ENCODE measurements at places on chromosomes 7 and 10.

GRCh38 chr7:101533103-101533465 is 96.0 kb downstream of the MYL10 start:
- no peak for DNase-seq

DNA sequence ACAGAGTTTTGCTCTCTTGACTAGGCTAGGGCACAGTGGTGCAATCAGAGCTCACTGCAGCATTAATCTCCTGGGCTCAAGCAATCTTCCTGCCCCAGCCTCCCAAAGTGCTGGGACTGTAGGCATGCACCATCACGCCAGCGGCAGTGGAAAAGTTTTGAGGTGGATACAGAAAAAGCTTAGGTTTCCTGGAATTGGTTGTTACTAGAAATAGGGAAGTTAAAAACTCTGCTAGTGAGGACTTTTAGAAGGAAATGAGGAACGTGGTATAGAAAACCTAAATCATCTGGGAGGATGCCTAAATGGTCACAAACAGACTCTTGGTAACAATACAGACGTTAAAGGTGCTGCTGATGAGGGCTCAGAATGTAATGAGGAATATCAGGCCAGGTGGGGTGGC is 10.9 kb upstream of the SNX8 start:
- DNase-seq = peak; percentile 46

DNA sequence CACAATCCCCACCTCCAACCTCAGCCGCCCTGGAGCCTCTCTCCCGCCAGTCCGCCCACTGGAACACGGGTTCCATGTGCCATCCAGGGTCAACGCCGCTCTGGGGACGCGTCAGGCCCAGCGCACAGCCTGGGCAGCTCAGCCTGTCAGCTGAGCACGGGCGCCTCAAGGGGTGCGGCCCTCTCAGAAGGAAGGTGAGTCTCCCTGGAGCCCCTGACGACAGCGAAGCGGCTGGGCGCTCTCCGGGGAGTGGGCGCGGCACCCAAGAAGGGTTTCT is 1.2 kb upstream of the SLC18A3 start:
- no peak for DNase-seq

- no peak for DNase-seq
These were observed 69.7 kb upstream of the STK17A start for GRCh38 chr7:43513251-43513650.

DNA sequence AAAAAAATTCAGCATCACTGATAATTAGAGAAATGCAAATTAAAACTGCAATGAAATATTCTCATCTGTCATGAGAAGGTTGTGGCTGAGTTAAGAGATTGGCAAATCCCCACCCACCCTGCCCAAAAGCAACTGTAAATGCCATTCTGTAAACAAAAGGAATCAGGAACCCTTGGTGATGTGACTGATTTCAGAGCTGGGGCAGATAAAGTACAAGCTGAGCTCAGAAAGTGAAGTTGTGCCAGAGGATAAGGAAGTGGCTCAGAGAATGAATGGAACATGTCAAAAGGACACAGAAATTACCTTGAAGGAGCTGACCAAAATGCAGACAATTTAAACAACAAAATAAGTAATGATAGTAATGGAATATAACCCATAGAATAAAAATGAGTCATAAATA is 32.7 kb upstream of the ARMS2 start:
- no peak for DNase-seq

DNA sequence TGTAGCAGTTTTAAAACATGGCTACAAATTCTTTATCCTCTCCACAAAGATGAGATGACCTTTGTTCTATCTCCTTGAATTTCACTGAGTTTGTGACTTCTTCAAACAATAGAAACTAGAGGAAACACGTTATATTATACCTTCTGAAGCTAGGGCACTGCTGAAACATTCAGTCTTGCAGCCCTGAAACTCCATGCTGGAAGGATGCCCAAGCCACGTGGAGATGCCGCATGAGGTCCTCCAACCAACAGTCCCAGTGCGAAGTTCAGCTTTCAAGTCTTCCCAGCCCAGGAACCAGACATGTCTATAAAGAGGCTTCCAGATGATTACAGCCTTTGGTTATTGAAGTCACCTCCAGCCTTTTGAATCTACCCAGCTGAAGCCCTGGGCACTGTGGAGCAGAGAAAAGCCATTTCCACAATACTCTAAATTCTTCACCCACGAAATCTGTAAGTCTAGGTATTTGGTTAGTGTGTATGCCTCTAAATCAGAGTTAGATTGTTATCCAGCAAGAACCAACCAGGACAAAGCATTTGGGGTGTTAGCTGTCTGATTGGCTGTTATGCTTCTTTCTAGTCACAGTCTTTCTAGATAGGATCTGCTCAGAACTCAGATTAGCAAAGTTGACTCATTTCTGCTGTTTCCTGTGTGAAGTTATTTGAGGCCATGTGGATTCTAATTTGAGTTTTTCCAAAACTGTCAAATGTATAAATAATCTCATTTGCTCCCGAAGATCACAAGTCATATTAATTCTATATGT is 186.5 kb upstream of the TMEM72 start:
- DNase-seq = no peak

GRCh38 chr10:21300551-21300950 is 224.9 kb downstream of the SKIDA1 start:
- no peak for DNase-seq

DNA sequence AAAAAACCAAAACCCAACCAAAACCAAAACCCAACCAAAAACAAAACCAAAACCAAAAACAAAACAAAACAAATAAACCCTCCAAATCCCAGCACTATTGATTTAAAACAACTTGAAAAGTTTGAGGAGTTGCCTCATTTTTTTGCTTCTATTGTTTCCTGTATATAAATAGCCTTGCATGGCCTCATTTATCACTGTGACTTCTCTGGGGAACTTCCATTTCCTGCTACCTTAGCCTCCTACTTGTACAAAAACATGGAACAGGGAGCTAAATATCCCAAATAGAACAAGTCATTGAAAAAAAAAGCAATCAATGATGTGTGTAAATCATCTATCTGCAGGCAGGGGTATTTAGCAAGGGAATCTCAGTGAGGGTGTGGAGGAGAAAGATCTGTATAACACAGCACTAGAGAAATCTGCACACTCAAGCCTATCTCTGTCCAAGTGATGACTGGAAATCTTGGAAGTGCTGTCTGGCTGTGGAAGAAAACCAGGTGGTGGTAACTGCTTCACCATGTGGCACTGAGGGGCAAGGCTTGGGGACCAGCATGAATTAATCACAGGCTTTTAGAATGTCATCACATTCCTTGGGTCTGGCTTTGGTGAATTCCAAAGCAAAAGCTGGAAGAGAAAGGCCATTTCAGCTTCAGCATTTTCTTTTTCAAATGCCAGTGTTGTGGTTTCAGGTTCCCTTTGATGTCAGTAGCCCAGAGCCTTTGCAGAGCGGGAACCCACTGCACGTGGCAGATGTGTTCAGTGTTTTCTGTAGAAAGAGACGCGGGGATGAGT is 349.5 kb upstream of the ZNF32 start:
- no peak for DNase-seq

GRCh38 chr10:91702620-91703019 is 69.7 kb upstream of the PPP1R3C start:
- DNase-seq = peak; percentile 1

DNA sequence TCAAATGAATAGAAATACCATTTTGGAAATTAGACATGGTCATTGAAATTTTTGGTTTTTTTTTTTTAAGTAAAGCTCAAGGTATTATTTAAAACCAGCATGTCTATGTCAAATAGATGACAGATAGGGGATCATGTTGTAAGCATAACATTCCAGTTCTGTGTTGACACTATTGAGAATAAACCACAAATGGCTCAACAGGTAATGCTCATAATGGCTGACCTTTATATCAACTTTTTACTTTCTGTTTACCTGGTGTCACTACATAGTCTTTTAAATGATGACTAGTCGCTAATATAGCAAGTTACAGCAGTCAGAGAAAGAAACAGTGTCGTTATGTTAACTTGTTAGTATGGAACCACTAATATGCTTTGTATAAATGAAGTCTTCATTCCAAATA is 616.0 kb downstream of the GATA3 start:
- DNase-seq = no peak

GRCh38 chr10:87931836-87932230 is 68.4 kb downstream of the PTEN start:
- DNase-seq = no peak

GRCh38 chr10:72330069-72330426 is 24.7 kb downstream of the DNAJB12 start:
- DNase-seq = no peak

DNA sequence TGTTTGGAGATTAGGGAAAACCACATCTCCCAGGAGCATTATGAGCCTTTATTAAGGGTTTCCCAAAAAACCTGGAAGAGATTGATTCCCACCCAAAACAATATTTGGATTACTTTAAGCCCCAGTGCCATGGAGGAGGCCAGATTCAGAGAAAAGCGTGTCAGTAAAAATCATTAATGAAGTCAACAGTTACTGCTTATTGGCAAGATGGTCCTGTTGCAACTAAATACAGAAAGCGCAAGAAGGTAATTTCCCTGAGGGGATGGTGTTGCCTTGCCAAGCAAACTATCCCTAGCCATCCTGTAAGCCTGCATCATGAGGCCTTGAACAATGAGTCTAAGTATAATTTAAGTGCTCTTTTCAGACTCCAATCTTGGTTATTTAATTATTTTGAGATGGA is 156.6 kb downstream of the SPAG6 start:
- no peak for DNase-seq

DNA sequence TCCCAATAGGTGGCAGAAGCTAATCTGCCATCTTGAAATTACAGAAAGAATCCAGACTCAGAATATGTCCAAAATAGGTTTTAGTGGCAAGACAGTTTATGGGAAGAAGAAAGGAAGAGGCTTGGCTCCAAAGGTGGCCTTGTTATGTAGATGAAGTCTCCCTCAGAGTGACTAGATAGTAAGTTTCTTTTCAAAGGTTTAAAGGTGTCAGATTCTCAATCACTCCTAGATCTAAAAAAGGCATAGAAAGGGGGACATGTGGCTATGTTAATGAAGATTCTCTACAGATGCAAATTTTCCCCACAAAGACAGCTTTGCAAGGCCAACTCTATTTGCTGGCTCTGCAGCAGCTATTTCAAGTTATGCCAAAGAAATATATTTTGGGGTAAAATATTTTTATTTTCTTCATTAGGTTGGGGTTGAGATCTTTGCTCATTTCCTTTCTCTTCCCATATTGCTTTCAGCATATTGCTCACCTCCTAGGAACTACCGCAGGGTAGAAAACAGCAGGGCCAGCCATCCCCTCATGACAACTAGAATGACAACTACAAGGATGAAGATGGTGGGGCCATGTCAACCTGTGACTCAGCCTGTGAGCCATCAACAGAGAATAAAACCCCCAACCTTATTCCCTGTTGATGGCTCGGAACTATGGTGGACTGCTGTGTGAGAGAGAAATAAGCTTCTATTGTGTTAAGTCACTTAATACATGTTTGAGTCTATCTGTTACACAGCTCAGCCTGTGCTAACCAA is 274.0 kb upstream of the GALNT17 start:
- no peak for DNase-seq

DNA sequence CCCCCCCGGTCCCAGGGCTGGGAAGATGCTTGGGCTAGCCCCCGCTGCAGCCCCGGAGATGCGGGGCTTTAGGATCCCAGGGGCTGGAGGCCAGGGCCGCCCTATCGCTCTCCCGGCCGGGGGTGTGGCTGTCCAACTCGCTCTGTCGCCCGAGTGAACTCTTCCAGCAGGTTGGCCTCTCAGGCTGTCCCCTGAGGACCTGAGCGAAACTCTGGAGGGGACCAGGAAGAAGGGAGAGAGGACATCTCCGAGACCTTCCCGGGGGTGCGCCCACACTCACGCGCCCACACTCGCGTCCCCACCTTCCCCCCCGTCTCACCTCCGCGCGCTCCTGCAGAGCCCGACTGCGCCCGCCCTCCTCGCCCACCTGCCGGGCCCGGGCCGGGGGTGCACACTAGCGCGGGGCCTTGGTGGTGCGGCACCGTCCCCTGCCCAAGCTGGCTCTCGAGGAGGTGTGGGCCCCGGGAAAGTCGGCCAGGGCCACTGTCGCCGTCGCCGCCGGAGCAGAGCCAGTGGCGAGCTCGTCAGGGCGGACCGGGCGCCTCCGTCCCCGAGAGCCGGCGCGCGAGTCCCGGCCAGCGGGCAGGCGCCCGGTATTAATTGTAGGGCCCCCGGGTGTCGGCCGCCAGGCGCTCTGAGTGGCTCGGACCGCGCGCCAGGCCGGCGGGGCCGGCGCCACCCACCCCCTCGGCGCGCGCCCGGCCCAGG is 101.7 kb upstream of the SVIL start:
- DNase-seq = no peak

DNA sequence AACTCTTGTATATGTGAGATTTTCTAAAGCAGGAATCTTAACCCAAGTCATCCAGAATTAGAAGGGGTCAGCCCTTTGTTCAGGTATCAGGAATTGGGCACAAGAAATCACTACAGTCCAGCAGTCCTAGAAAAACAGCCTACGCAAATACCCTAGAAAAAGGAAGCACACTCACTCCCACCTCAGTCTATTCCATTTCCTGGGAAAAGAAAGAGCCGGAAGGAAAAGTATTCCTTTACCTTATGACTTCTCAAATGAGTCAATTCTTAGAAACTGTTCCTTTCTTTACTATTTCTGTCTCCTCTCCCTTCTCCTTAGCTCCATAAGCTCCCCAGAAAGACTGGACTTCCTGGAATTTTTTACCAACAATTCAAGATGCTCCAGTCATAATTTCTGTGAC is 62.7 kb downstream of the DNAJC12 start:
- DNase-seq = no peak

- DNase-seq = peak; percentile 22
These were observed 97.8 kb downstream of the AUTS2 start for GRCh38 chr7:69696054-69696591.

DNA sequence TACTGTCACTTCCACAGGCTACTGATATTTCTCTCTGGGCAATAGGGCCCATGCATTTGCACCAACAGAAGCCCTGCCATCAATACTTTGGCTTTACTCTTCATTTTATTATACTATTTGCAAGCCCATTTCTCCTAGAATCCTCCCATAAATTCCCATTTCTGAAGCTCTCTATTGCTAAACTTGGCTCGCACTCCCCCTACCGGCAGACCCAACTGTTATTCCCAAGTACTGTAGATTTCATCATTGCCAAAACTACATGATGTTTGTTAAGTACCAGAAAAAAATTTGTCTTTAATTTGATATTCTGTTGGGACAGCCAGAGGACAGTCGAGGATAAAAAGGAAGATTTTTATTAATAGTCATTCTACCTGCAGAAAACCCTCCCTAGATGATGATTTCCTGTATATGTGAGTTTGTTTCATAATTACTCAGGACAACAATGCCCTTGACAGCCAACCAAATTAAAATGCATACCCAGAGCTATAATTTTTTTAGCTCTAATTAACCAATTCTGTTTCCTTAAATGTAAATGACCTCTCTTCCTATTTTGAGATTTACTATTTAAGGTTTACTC is 298.6 kb downstream of the REEP3 start:
- peak; percentile 39 for DNase-seq

Measured in hematopoietic multipotent progenitor cell treated with erythropoietin and hydrocortisone succinate and interleukin-3 and kit ligand, for 8 days (in vitro differentiated cells).